ENCODE measurements at places on chromosomes 1 and 21.

GRCh38 chr1:171581226-171581625 lies 40.8 kb upstream of the MYOCOS start:
- no peak for DNase-seq

GRCh38 chr1:1353389-1354151 lies 4.4 kb upstream of the DVL1 start:
- no peak for DNase-seq

DNA sequence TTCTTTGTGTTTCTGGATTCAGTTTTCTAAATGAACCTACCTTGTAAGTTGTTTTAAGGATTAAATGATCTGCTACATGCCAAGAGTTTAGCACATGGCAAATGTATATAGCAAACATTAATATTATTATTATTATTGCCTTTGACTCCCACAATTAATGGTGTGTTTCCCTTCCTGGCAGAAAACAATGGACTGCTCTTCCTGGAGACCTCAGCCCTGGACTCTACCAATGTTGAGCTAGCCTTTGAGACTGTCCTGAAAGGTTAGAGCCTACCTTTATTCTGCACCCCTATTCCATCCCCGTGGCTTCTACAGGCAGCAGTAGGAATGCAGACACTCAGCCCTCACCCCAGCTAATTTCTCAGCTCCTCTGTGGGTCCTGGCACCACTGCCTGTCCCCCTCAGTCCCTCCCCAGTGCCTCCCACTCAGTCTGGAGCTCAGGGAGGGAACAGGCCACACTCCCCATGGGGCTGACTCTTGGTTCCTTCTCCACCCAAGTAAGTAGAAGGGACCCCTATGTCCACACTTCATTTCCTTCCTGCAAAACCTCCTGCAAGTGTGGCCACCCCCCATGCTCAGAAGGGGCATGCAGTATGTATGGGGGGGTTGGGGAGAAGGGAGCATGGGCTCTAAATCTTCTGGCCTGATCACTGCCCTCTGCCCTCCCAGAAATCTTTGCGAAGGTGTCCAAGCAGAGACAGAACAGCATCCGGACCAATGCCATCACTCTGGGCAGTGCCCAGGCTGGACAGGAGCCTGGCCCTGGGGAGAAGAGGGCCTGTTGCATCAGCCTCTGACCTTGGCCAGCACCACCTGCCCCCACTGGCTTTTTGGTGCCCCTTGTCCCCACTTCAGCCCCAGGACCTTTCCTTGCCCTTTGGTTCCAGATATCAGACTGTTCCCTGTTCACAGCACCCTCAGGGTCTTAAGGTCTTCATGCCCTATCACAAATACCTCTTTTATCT lies 8.8 kb downstream of the RAB25 start:
- no peak for DNase-seq

DNA sequence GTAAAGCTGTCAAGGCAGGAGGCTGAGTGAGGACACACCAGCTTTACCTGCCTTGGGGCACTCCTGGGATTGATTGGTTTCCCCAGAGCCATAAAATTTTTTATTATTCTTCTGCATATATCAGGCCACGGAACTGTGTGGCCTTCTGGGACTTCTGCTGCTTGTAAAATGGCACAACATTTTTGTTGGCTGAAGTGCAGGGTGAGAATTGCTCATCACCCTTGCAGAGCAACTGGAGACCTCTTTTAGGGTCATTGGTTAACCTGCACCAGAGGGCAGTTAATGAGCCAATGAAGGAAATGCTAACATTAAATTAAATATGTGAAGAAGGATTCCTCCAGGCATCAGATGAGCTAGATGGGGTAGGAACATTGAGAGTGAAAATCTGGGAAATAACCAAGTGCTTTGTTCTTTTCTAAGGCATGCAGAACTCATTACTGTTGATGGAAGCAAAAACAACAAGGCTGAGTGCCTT lies 87.7 kb downstream of the LTN1 start:
- DNase-seq, result no peak

GRCh38 chr1:19971664-19972063 lies 7.8 kb downstream of the PLA2G2A start:
- DNase-seq, result no peak

- DNase-seq, result no peak
Observed at GRCh38 chr1:45407629-45408287, 67.5 kb upstream of the MUTYH start.

- no peak for DNase-seq
Observed at GRCh38 chr1:99772809-99773208, 6.4 kb upstream of the FRRS1 start.

- no peak for DNase-seq
Observed at GRCh38 chr1:184748740-184749139, 5.9 kb downstream of the EDEM3 start.

GRCh38 chr1:94036730-94037129 lies 84.2 kb downstream of the ABCA4 start:
- DNase-seq, result no peak

GRCh38 chr1:63122079-63122478 lies 200.3 kb upstream of the FOXD3 start:
- DNase-seq, result no peak

DNA sequence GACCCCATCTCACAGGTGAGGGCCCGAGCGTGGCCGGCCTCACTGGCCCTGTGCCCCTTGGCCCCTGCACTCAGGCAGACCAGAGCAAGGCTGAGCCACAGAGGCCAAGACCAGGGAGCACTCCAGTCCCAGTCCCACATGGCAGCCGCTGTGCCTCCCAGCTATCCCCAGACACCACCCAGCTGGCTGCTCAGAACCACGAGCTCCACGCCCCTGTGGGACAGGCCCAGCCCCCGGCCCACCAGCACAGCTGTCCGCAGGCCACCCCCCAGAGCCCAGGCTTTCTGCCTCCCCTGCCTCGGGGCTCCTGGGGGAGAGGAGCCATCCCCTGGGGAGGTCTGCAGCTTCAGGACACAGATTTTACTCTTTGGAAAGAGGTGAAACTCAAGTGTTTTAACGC lies 9.1 kb upstream of the C1QTNF12 start:
- no peak for DNase-seq

GRCh38 chr1:168623003-168623828 lies 46.8 kb downstream of the XCL1 start:
- DNase-seq, result no peak

DNA sequence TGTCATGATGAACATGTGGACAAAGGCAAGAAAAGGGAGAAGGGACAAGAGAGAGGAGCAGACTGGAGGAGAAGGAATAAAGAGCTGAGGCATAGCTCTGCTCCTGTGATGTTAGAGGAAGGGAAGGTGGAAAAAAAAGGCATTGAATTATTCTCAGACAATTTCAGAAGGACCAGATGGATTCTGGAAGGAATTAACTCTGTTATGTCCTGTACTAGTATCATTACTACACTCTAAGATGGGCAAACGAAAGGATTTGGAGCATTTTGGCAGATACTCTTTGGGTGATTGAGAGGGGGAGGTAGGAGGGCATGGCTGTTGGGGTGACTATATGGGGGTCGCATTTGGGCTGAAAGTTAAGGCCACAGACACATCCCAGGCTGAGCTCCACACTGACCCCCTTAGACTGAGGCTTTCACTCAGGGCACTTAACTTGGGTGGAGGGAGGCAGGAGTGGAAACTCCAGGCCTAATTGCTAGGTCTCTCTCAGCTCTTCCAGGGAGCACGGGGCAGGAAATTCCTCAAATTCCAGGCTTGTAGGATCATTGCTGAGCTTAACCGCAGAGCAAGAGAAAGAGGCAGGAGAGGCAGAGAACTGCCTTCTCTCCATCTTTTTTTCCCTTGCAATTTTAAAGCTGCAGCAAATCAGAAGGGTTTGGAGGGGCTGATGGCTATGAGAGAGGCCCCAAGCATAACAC lies 25.9 kb downstream of the KIRREL1 start:
- no peak for DNase-seq

- DNase-seq, result no peak
Observed at GRCh38 chr1:171828794-171829193, 12.5 kb upstream of the DNM3 start.

DNA sequence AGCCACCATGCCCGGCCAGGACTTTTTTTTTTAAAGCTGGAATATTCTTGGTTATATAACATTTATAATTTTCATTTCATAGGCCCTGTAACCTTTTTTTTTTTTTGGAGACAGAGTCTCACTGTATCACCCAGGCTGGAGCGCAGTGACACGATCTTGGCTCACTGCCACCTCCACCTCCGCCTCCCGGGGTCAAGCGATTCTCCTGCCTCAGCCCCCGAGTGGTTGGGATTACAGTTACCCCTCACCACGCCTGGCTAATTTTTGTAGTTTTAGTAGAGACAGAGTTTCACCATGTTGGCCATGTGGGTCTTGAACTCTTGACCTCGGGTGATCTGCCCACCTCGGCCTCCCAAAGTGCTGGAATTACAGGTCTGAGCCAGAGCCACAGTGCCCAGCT lies 12.6 kb downstream of the ZYG11B start:
- DNase-seq, result no peak

- DNase-seq, result no peak
Observed at GRCh38 chr1:38701088-38701487, 158.5 kb downstream of the RRAGC start.

- DNase-seq, result no peak
Observed at GRCh38 chr1:85577419-85578320, 2.9 kb upstream of the CCN1 start.

- no peak for DNase-seq
Observed at GRCh38 chr21:26587736-26588201, 14.7 kb upstream of the CYYR1 start.

GRCh38 chr1:3943806-3944577 lies 43.9 kb upstream of the C1orf174 start:
- no peak for DNase-seq

- no peak for DNase-seq
Observed at GRCh38 chr1:81915937-81916336, 115.2 kb downstream of the ADGRL2 start.

DNA sequence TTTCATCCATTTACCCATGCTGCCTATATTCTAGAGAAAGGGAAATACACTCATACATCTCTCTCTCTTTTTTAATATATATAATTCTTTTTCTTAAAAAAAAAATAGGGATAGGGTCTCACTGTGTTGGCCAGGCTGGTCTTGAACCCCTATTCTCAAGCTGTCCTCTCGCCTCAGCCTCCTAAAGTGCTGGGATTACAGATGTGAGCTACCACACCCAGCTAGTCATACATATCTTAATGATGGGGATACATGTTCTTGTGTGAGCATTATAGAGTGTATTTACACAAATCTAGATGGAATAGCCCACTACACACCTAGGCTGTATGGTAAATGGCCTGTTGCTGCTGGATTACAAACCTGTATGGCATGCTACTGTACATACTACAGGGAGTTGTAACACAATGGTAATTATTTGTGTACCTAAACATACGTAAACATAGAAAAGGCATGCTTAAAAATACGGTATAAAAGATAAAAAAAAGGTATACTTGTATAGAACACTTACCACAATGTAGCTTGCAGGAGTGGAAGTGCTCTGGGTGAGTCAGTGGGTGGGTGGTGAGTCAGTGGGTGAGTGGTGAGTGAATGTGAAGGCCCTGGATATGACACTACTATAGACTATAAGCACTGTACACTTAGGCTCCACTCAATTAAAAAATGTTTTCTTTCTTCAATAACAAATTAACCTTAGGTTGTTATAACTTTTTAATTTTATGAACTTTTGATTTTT lies 72.9 kb downstream of the IVNS1ABP start:
- no peak for DNase-seq

DNA sequence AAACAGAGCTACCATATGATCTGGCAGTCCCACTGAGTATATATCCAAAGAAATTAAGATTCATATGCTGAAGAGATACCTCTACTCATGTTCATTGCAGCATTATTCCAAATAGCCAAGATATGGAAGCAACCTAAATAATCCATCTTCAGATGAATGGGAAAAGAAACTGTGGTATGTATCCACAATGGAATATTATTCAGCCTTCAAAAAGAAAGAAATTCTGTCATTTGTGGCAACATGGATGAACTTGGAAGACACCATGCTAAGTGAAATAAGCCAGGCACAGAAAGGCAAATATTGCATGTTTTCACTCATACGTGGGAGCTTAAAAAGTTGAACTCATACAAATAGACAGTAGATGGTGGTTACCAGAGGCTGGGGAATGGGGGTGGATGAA lies 47.8 kb downstream of the UBE4B start:
- no peak for DNase-seq

DNA sequence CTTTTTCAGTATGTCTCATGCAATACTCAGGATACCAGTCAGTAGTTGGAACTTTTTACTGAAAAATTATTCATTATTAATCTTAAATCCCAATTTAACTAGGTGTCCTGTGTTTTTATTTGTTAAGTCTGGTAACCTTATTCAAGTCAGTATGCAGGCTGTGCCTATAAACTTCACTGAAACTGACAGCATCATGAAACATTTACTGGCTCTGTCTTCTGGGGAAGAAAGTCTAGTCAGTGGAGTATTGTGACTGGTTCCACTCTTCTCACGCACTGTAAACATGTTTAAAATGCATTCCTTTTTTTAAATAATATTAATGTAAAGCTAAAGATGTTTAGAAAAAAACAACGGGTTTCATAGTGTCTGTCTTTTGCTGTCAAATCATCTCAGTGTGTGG lies 739.7 kb downstream of the LTN1 start:
- DNase-seq, result no peak

DNA sequence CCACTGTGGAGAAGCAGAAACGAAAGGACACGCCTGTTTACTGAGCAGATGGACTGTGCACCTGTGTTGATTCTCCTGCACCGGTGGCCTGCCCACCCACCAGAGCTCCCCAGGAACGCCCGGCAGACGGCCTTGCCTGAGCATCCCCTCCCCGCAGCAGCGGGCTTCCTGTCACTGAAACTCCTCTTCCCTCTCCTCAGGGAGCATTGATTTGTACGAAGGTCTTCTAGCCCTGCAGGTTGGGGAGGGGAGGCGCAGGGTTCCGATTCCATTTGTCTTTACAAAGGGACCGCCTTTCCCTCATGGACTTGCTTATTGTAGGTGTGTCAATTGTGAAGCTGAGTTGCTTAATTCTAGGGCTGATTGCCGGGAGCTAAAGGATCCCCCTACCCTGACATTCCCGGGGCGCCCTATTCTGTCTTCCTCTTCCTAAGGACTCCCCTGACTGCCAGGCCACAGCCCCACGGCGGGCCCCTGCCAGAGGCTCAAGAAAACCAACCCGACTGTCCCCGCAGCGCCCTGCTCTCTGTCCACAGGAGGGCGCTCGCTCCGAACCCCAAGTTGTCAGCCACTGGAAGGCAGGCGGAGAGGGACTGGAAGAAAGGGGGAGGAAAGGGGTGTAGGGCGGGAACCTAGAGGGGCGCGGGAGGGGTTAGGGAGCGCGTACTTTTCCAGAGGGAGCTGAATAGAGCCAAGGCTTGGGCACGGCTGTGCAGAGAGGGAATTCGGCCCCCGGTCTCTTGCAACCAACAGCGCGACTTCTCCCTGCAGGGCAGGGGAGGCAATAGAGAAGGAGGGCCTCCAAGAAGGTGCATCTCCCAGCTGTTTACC lies 2.8 kb downstream of the S100A6 start:
- peak; percentile 58 for DNase-seq

Data from activated T-helper 1 cell treated with anti-CD3 and anti-CD28 coated beads, Interleukin-2, amount 50 U/mL, for 16 hours (primary cell).